ENCODE measurements at places on chromosomes 3 and 15.

GRCh38 chr3:60742606-60743145, 508.6 kb downstream of the FHIT start:
- DNase-seq: no peak

GRCh38 chr3:14335774-14336748, 66.3 kb upstream of the SLC6A6 start:
- DNase-seq: no peak

DNA sequence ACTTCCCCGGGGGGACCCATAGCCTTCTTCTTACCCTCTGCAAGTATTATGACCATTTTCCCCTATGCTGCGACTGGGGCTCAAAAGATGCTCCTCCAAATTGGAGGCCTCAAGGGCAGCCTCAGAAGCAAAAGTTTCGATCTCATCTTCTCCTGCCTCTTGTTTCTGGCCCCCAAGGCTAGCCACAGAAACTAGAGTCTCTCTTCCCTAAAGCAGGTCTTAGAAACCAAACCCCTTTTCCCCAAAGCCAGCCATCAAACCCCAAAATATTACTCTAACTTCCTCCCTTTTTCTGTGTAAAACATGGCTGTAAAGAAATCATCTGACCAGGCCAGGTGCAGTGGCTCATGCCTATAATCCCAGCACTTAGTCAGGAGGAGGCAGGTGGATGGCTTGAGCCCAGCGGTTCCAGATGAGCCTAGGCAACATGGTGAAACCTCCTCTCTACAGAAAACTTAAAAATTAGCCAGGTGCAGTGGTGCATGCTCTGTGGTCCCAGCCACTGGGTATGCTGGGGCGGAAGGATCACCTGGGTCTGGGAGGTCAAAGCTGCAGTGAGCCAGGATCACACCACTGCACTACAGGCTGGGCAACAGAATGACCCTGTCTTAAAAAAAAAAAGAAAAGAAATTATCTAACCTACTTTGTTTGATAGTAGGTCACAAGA, 36.7 kb upstream of the MFGE8 start:
- no peak for DNase-seq

DNA sequence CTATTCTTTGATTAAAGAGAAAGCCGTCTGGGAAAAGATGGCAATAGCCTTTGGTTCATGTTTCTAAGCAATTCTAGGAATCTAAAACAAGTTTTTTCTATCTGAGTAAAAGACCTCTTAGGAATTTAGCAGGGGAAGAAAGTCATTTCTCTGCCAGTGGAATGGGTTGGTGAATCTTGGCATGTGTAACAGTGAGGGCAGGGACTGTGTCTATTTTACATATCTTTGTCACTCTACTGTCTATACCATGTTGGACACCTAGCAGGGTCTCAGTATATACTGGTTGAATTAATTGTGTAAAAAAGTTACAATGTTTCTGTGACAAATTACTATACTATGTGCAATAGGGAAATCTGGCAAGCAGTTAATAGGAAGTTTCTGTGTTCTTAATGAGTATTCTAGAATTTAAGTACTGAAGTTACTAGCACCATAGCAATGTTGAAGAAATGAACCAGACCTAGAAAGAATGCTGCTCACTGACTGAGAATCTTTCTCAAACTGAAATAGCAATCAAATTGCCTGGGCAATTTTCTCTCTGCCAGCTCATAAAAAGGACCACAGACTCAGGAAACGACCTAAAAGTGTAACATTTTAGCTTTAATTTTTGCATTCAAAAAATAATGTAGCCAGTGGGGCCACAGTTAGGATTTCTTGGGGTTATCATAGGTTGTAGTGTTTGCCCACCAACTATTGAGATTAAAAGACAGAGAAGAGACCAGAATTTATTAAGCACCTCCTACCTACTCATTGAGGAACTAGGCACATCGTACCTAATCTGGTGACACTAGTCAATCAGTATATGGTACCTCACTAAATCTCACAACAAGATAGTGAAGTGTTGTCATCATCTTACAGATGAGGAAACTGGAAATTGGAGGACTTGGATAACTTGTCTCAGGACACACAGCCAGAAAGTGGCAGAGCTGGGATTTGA, 56.2 kb upstream of the LEKR1 start:
- no peak for DNase-seq

- DNase-seq: no peak
Observed at GRCh38 chr15:27514526-27514925, 543.5 kb downstream of the GABRG3 start.

GRCh38 chr3:127900536-127900935, 14.5 kb upstream of the KBTBD12 start:
- no peak for DNase-seq

GRCh38 chr3:82005266-82005665, 243.8 kb upstream of the GBE1 start:
- DNase-seq: no peak

GRCh38 chr3:63990733-63991132, 32.6 kb downstream of the PSMD6 start:
- no peak for DNase-seq

All from heart right ventricle (tissue), 16 donors.